CD4-positive, alpha-beta T cell treated with Interleukin-10 for 1 hour (primary cell): ENCODE measurements at places on chromosomes 3 and 15.

GRCh38 chr3:63588895-63589294 is 63.6 kb upstream of the SNTN start:
- no peak for DNase-seq

- no peak for DNase-seq
These were observed 19.7 kb upstream of the UACA start for GRCh38 chr15:70783041-70783440.

GRCh38 chr3:4416961-4417360 is 50.1 kb downstream of the SUMF1 start:
- DNase-seq, result no peak

GRCh38 chr3:37918627-37919026 is 56.9 kb downstream of the CTDSPL start:
- no peak for DNase-seq

- DNase-seq, result no peak
These were observed at the start of gene ANKRD34C for GRCh38 chr15:79282371-79283251. ANKRD34C (plus strand) TSS chr15:79282722; CDS start chr15:79293285, 10,563 bp downstream.

- DNase-seq, result no peak
These were observed 1.8 kb downstream of the IGDCC4 start for GRCh38 chr15:65420975-65421359.

DNA sequence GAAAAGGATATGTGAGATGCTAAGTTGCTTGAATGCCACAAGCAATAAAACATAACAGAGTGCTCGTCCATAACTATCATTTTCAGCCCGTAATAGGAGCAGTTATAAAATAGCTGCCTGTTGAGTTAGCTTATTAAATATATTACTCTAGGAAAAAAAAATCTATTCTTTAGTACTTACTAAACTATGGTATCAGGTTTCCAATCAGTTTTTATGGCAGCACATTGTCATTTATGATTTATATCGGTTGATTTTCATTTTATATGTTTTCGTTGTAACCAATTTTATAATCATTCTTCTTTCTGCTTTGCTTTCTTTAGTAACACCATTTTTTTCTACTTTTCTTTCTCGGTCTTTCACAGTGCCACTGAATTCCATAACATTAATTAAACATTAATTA is 51.9 kb downstream of the SEMA6D start:
- no peak for DNase-seq

- no peak for DNase-seq
These were observed 18.3 kb upstream of the EHD4 start for GRCh38 chr15:41990691-41991090.

DNA sequence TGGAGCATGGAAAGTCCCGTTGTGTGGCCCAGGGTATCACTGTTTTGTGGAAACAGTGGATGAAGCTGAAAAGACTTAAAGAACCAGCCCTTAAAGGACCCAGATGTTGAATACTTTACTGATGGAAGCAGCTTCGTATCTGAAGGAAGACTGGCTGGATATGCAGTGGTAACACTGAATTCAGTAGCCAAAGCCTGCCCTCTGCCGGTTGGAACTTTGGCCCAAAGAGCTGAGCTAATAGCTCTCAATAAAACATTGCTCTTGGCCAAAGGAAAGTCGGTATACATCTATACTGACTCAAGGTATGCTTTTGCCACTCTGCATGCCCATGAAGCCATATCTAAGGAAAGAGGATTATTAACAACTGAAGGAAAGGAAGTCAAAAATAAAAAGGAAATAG is 885.4 kb downstream of the PDCD6IP start:
- DNase-seq, result no peak

- no peak for DNase-seq
These were observed 14.5 kb downstream of the ZPLD1 start for GRCh38 chr3:102449341-102449740.

GRCh38 chr3:3127432-3128010 is 781 bp downstream of the TRNT1 start:
- peak; percentile 54 for DNase-seq

DNA sequence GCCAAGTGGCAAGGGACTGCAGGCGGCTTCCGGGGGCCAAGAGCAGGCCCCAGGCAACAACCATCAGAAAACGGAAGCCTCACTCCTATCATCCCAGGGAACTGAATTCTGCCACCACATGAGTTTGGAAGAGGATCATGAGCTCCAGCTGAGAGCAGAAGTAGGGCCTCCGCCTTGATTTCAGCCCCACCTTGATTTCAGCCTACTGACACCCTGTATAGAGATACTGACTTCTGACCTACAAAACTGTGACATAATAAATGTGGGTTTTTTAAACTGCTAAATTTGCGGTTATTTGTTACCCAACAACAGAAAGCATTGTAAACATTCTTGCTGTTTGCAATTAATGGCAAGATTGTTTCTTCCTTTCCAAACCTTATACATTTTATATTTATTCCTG is 21.6 kb upstream of the RARRES1 start:
- DNase-seq, result no peak

DNA sequence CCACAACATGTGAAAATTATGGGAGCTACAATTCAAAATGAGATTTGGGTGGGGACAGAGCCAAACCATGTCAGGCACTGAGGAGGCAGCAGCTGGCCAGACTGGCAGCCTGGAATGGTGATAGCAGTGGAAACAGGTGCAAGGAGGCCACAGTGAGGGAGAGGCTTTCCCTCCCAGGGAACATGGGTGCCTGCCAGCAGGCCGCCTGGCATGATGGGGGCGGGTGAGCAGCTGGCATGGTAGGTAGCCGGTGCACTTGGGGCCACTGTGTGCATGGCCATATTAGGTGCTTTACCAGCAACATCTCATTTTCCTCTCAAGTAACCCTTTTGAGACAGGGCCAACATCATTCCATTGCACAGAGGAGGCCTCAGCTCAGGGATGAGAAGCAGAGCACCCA is 18.3 kb upstream of the MRPS22 start:
- no peak for DNase-seq

DNA sequence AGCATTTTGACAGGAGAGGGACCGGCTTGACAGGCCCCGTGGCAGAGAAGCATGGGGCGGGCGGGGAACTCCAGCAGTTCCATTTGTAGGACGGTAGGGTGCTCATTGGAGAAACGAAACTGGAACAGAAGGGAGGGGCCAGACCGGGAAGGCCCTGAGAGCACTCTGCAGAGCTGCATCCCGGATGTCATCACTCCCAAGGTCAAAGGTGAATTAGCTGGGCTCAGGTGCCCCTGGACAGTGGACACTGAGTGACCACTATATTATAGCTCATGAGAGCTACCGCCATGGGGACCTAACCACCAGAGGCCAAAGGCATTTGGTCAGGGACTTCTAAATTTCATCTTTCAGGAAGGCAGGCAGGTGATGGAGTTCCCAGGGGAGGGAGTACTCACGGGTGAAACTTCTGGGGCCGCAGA is 7.3 kb downstream of the CSRNP1 start:
- DNase-seq, result peak; percentile 22
